ENCODE measurements at places on chromosomes 12 and 14.
A peak's percentile ranks its signal among the peaks of the same experiment; 100 is the strongest.

DNA sequence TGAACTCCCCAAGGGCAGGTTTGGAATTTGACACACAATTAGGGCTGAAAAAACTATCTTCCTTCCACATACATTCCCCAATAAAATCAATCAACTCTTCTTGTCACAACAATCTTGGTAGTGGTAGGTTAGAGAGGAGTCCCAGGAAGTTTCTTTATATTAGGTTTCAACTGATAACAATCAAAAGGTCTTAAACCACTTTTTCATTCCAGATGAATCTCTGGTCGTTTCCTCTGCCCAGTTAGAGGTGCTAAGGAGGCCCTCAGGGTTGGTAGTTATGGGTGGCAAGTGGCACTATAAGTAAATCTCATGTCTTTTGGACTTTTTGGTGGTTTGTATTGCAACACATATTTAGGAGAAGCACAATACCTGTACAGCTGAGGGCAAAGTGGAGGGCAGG, 1.7 kb upstream of the SLC38A2 start:
- DNase-seq: no peak

- DNase-seq: no peak
These were observed 28.8 kb upstream of the CEP83 start for GRCh38 chr12:94488463-94488862.

DNA sequence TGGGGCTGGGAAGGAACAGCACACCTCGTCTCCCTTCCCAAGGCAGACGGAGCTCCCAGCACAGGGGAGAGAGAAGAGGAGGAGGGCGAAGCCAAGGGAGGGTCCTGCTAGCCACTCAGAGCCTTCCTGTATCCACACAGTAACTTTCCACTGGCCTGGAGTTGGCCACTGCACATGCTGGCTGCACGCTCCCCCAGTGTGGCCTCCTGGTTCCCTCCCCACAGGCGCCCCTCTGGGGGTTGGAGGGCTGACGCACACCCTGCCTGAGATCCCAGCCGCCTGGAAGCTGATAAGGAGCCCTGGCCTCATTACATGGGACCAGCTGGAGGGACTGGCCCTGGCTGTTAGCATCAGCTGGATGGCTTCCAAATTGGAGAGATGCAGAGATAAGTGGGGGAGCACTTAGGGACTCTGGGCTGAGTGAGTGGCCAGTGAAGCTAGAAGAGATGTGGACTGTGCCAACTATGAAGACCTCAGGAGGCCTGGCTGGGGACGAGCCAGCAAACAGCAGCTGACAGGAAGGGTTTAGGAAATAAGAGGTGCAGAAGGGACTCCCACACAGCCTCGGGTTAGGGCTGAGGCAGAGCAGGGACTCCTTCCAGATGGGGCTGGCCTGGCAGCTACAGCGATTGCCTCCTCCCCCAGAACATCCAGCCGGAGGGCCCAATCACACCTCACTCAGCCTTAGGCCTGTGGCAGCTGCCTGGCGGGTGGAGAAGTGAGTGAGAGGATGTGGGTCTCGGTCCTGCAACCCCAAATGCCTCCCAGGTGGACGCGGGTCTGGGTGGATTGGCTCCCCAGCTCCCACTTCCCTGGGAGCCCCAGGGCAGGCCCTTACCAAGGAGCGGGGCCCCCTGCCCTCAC, 26.3 kb upstream of the BCDIN3D start:
- DNase-seq: peak; percentile 92

GRCh38 chr12:75744607-75745256, 233.3 kb upstream of the KRR1 start:
- no peak for DNase-seq

DNA sequence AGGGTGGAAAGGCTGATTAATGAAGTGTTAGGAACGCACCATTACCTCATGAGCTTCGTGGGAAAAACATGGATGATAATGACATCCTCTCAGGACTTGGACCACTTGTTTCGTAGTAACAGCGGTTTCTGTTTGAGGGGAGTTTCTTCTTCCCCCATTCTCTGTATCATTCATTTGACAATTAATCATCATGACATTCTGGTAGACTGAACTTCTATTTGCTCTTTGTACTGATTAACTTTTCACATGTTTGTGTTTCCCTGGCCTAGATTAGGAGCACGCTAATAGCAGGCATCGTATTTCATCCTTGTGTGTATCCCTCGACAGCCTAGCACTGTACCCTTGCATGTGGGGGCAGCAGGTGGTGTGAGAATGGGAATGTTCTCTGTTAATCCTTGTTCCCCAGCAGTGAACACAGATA, 8.0 kb downstream of the LRRC74A start:
- no peak for DNase-seq

DNA sequence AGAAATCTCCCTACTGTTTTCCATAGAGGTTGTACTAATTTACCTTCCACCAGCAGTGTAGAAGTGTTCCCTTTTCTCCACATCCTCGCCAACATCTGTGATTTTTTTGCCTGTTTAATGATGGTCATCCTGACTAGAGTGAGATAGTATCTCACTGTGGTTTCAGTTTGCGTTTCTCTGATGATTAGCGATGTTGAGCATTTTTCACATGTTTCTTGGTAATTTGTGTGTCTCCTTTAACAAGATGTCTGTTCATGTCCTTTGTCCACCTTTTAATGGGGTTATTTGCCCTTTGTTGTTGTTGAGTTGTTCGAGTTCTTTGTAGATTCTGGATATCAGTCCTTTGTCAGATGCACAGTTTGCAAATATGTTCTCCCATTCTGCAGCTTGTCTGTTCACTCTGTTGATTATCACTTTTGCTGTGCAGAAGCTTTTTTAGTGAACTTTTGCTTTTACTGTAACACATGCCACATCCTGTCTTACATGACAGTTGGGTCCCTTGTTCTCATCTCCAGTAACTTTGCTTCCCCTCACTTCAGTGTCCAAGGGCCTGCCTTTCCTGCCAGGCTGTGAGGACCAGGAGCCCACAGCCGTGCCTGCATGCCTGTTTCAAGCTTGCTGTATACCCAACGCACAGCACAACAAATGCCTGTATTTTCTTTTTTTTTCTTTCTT, 64.9 kb downstream of the SPRING1 start:
- DNase-seq: peak; percentile 87

DNA sequence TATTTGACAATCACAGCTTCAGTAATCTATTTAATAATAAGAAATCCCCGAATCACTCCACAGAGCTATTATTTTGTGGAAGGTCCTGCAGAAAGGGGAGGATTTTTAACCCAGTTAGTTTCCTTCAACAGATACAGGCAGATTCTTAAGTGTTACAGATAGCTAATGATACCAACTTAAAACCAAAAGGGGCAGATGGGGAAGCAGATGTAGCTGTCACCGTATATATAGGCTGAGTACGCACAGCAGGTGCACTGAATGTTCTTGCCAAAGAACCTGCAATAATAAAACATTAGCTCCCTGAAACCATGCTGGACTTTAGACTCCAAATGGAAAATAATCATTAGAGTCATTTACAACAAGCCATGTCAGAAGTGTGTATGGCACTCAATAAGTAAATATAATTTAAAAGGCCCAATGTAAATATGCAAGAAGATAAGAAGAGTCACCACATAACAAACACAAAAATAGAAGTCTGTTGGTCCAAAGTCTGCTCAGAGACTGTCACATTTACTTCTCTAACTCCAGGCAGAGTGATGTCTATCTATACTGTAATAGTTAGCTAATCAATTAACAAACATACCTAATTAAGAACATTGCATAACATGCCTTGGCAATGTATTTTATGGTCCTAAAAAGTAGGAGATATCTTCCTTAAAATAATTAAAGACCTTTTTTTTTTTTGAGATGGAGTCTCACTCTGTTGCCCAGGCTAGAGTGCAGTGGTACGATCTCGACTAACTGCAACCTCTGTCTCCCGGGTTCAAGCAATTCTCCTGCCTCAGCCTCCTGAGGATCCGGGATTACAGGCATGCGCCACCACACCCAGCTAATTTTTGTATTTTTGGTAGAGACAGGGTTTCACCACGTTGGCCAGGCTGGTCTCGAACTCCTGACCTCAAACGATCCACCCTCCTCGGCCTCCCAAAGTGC, 78.8 kb downstream of the SEC23A start:
- DNase-seq: no peak

- DNase-seq: no peak
These were observed 17.6 kb downstream of the C14orf132 start for GRCh38 chr14:96056509-96057422.

GRCh38 chr12:112906712-112907414, at the start of gene OAS1:
Gene OAS1 (plus strand): TSS chr12:112906962. CDS start chr12:112907040, 78 bp downstream.
- DNase-seq: peak; percentile 27

DNA sequence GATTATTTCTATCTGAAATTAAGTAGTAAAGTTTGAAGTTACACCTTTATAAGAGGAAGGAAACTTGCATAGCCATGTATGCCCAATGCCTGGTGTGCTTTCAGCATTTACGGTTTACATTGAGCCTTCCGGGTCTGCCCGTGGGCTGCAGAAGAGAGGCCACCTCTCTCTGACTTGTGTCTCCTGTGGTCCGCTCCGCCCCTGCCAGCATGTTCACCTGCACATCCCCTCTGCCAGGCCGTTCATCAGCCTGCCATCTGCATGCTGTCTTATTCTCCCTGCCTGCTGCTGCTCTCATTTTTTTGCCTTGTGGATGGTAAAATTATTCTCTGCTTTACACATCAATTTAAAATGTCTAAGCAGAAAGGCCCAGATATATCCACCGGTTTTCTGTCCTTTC, 41.5 kb upstream of the DYNC1H1 start:
- no peak for DNase-seq

DNA sequence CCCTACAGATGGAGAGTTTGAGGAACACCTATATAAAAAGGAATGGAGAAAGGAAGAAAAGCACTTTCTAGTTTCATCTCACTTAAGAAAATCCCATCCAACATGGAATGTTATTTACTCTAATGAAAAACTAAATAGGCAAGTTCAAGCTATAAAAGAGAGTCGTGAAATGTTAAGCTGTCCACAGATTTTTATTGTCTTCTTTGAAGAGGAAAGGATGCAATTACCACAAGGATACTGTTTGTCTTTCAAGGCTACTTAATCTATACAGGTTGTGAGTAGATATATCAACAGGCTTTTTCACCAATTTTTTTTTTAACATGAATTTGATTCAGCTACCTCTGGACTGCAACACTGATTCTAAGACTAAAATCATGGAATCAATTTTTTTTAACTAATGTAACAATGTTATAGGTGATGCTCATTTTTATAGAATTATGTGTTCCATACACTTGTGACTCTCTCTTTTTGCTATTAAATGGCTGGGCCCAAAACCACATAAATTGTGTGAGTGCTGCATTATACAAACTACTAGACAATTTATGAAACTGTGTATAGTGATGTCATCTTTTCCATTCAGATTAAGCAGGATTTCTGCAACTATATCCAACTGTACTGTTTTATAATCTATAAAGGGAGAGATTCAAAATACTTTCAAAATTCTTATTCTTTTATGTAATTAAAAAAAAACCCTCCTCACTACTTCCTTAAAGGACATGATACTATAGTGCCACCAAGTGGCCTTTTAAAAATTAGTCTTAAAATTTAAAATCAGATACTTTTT, 26.8 kb upstream of the BMAL2 start:
- peak; percentile 83 for DNase-seq

- no peak for DNase-seq
These were observed 65.2 kb upstream of the CISTR start for GRCh38 chr12:53817021-53817389.

DNA sequence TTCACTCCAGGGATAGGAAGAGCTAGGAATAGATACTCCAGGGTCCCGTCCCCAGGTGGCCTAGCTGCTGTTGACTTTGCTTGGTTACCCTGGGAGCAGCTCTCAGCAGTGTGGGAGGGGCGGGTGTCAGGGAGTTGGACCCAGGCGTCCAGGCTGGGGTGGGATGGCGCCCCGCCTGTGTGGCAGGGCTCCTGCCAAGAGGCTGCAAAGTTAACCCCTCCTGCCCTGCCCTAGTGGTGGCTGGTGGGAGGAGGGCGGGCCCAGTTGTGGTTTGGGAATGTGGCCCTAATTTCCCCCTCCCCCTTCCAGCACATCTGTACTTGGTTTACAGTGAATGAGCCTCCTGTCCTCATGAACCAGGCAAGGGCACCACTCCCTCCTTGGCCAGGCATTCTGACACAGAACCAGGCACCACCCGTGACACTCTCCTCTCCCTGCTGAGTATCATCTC, 1.7 kb upstream of the RARG start:
- no peak for DNase-seq

DNA sequence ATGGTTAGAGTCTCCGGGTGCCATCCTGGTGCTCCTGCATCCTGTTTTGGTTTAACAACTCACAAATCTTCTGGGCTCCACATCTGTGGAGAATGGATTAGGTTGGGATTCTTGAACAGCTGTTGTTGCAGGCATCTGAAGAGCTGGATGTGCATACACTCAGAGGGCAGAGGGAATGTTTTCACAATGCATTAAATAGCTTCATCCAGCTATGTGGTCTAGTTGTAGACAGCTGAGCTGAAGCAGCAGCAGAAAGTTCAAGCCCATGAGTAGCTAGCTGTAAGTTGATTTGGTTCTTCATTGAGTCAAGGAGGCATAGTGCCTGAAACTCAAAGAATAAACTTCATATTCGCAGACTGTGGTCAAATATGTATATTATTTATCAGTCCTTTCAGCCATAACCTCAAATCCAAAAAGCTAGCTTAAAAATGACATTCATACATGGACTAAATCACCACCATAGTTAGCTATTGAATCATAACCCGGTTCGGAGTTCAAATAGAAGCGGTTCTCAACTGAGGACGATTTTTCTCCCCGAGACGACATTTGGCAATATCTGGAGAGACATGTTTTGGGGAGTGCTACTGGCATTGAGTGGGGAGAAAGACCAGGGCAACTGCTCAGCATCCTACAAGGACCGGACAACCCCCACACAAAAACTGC, 858 bp upstream of the ANKRD13A start:
- no peak for DNase-seq

- no peak for DNase-seq
These were observed 686.4 kb downstream of the GALC start for GRCh38 chr14:87306409-87307168.

DNA sequence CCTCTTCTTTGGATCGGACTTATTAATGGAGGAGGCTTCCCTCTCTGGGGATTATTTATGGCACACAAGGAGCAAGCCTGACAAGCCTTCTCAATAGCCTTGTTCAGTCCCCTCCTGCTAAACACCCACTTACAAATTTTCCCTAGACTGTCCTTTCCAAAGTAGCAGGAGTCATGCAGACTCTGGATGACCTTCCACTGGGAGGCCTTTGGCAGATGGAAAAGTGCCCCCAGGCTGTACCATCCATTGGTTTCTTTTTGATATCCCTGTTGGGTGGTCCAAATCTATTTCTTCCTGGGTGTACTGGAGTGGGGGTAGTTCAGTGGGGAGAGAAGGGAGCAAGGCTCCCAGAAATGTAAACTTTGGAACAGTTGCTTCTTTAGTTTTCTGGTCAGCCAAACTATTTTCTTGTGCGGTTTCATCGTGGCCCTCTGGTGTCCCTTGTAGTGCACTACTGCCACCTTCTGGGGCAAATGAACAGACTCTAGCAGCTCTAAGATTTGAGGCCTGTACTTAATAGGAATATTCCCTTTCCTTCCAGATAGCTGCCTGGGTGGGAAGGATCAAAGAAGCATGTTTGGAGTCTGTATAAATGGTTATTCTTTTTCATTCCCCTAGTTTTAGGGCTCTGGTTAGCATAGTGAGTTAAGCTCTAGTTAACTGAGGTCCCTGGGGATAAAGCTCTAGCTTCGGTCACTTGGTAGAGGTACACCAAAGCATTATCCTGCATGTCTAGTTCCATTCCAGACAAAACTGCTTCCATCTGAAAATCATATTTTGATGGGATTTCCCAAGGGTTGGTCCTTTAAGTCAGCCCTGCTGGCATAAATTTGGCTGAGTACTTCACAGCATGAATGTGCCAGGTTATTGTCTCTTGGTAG, 409.5 kb downstream of the SLC6A15 start:
- peak; percentile 76 for DNase-seq
